ENCODE measurements at places on chromosomes 6 and 20. TPM values are rescaled to one million over a fixed set of nuclear protein-coding genes. Genes with fewer than 3 reads are reported as not detected.

Gene RWDD2A
- 2.2 TPM for total RNA-seq

DNA sequence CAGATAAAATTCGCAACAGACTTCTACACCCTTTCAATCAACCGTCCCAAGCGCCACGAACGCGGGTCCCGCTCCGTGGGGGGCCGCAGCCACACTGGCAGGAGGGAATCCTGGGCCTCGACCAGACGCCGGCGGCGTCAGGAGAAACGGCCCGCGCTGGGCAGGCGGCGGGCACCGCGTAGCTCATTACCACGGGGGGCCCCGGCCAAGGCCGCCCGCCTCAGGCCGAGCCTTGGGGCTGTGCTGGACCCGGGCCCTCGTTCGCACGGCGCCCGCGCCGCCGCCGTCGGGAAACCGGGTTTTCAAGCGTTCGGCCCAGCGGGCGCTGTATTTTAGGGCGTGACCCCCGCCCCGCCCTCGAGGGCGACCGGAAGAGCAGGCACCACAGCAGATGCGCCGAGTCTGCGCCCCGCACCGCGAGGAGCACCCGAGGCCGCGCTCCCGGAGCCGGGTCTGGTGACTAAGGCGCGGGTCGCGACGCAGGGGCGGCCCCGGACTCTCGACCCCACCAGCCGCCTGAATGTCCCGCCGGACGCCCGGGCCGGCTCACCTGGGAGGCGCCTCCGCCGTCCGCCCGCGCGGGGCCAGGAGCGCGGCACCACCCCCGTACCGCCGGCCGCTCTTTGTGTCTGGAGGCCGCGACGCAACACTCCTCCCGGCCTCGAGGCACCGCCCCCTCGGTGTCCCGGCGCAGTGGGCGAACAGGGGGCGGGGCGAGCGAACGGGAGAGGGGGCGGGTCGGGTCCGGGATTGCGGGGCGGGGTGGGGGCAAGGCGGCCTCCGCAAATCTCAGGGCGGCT, at the start of gene NINL:
Gene NINL, minus strand, starts transcription at position 627 of the 800 bp plus-strand sequence. CDS start 58,944 bp downstream, outside the sequence.
- H3K36me3 ChIP-seq = peaks cover 4% of the 10 kb centered on the region
- peak within 1 kb of the TSS; percentile 57 for H3K27ac ChIP-seq
- H3K4me1 ChIP-seq = peaks cover 6% of the 10 kb centered on the region

- peaks cover 23% of the 10 kb centered on the region for H3K4me1 ChIP-seq
- H3K36me3 ChIP-seq = peaks cover 40% of the 10 kb centered on the region
- no peak overlapping the region for H3K4me3 ChIP-seq
- DNase-seq = no peak
These were observed 29.4 kb downstream of the GLO1 start for GRCh38 chr6:38673397-38674165.

DNA sequence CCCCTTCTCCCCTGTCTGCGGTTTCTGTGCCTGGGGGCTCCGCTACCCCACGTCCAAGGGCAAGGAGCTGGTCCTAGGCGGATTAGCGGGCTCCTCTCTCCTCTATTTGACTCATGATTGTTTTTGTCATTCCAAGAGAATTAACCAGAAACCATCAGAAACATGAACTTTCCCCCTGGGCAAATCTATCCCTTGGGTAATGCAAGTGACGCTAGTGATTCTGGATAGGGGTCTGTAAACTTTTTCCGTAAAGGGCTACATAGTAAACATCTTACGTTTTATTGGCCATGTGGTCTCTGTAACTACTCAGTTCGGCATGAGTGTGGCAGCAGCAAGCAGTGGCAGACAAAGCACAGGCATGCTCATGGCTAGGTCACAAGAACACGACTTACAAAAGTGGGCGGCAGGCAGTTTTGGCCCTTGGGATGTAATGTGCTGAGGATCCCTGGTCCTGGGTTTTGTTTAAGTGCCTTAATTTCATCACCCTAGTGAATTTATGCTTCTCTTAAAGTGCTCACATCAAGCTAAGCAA, 654 bp downstream of the CST11 start:
- H3K27ac ChIP-seq = no peak overlapping the region
- H3K27me3 ChIP-seq = no peaks in the 10 kb centered on the region
- H3K36me3 ChIP-seq = no peaks in the 10 kb centered on the region
- peaks cover 31% of the 10 kb centered on the region for H3K4me1 ChIP-seq

Gene LAMP5
- total RNA-seq = not detected
